ENCODE measurements at places on chromosomes 6 and 20. TPM values are rescaled to one million over a fixed set of nuclear protein-coding genes. Genes with fewer than 3 reads are reported as not detected.

Gene KCNQ5
- 0.11 TPM for total RNA-seq

Gene CCDC170
- total RNA-seq, result 0.36 TPM

Gene CFB
- total RNA-seq, result 3.7 TPM

Gene SIM1
- not detected for total RNA-seq

Gene SIRPB2
- total RNA-seq, result 3.2 TPM

Gene KCNK15
- 0.33 TPM for total RNA-seq

Gene VSX1
- total RNA-seq, result 0.33 TPM

DNA sequence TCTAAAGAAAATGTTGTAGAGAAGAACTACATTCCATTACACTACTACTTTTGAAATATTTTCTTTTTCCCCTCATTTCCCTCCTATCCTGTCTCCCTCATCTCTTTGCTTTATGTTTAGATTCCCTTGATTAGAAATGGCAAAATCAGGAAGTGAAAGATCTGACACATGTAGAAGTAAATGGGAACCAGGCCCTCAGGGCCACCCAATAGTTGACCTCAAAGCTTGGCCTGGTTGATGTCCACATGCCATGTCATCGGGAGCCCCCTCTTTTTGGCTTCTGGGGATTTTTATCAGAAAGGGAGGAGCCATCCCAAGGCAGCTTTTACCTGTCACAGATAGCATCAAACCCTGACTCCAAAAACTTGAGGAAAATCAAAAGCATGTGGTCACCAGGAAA, 168.3 kb upstream of the ECI2 start:
- no peak for DNase-seq

- no peak for DNase-seq
Observed at GRCh38 chr6:15952231-15953151, 176.4 kb upstream of the MYLIP start.

DNA sequence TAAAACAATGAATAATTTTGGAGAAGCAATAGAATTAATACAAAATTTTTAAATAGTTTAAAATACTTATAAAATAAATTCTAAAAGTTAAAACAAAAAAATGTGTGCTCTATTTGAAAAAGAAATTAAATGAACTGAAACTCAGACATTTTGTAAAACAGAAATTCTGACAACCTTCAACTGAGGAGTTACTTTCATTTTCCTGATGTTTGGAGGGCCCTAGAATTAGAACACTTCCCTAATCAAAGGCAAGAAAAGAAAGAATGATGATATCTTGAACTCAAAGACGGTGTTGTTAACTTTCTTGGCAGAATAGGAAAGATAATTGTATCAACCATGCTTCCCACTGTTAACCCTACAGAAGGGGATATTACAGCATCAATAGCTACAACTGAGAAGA, 27.9 kb downstream of the SNX14 start:
- no peak for DNase-seq

GRCh38 chr6:170147056-170147787, 143.7 kb downstream of the DLL1 start:
- DNase-seq, result no peak

GRCh38 chr6:52399511-52400312, 20.4 kb upstream of the EFHC1 start:
- no peak for DNase-seq

DNA sequence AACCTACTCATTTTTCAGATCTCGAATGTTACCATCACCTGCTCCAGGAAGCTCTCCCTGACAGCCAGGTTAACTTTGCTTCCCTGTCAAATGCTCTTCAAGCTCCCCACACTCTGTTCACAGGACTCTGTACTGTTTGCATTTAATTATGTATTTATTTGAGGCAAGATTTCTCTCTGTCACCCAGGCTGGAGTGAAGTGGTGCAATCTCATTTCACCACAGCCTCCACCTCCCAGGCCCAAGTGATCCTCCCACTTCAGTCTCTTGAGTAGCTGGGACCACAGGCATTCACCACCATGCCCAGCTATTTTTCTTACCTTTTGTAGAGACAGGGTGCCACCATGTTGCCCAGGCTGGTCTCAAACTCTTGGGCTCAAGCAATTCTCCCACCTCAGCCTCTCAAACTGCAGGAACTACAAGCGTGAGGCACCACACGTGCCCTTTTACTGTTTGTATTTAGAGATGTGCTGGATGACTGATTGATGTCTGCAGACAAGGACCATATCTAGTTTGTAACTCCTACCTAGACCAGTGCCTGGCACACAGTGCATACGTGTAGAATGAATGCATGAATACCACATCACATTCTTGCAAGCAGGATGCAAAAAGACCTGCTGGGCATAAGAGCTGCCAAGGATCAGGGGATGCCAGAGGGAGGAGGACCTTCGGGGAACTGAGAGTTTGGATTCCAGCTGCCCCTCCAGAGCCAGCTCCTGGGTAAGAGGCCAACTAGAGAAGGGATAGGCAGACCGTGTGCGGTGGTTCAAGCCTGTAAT, 15.6 kb upstream of the CBFA2T2 start:
- DNase-seq, result no peak

GRCh38 chr20:6802227-6802626, 34.7 kb downstream of the BMP2 start:
- no peak for DNase-seq

- DNase-seq, result no peak
Observed at GRCh38 chr6:141483598-141484061, 649.1 kb upstream of the GJE1 start.
